Karpas-422 (cell line): ENCODE measurements at places on chromosomes 16 and 17. TPM values are rescaled to one million over a fixed set of nuclear protein-coding genes. Genes with fewer than 3 reads are reported as not detected.

GPR139 gene
- not detected in 2 replicates for total RNA-seq

DNAH2 gene
- not detected in 2 replicates for total RNA-seq

NXPH3 gene
- not detected in 2 replicates for total RNA-seq

CCL16 gene
- total RNA-seq, result not detected in 2 replicates

ARSG gene
- total RNA-seq, result 47.1 and 63.2 TPM in 2 replicates

C1QTNF1 gene
- total RNA-seq, result not detected in 2 replicates

ZG16 gene
- total RNA-seq, result not detected in 2 replicates

KRT28 gene
- not detected in 2 replicates for total RNA-seq

SLC25A11 gene
- 79.0 and 79.1 TPM in 2 replicates for total RNA-seq

TRPV3 gene
- total RNA-seq, result 0.87 and 1.4 TPM in 2 replicates

OR1F1 gene
- not detected in 2 replicates for total RNA-seq

C17orf107 gene
- total RNA-seq, result 0.26 and 0.43 TPM in 2 replicates

CYGB gene
- total RNA-seq, result 0.07 TPM in 1 of 2 replicates, not detected in the other

FBXW10B gene
- total RNA-seq, result 0.26 TPM in 1 of 2 replicates, not detected in the other

CCDC200 gene
- not detected in 2 replicates for total RNA-seq

IL32 gene
- not detected in 2 replicates for total RNA-seq

GPR142 gene
- total RNA-seq, result not detected in 2 replicates
